ENCODE measurements at places on chromosomes 11 and 22.
A peak's percentile ranks its signal among the peaks of the same experiment; 100 is the strongest.

DNA sequence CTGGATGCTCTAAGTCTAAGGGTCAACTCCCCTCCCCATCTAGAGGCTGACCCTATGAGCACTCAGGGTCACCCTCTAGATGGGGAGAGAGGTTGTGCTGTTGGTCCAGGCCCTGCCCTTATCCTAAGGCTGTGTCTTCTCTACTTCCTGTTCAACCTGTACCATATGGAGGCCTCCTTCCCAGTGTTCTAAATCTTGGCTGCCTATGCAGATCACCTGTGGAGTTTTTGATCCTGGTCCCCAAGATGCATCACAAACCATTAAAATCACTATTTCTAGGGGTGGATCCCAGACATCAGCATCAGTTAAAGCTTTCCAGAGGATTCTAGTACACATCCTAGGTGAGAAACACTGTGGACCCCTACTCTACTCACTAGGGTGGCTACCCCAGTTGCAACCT is 26.2 kb downstream of the LARGE1 start:
- DNase-seq, result no peak

- no peak for DNase-seq
Observed at GRCh38 chr11:120273432-120273831, 33.5 kb downstream of the POU2F3 start.

GRCh38 chr22:40220316-40221054 is 42.8 kb downstream of the TNRC6B start:
- DNase-seq, result no peak

GRCh38 chr11:35852056-35852455 is 91.8 kb upstream of the LDLRAD3 start:
- DNase-seq, result no peak

DNA sequence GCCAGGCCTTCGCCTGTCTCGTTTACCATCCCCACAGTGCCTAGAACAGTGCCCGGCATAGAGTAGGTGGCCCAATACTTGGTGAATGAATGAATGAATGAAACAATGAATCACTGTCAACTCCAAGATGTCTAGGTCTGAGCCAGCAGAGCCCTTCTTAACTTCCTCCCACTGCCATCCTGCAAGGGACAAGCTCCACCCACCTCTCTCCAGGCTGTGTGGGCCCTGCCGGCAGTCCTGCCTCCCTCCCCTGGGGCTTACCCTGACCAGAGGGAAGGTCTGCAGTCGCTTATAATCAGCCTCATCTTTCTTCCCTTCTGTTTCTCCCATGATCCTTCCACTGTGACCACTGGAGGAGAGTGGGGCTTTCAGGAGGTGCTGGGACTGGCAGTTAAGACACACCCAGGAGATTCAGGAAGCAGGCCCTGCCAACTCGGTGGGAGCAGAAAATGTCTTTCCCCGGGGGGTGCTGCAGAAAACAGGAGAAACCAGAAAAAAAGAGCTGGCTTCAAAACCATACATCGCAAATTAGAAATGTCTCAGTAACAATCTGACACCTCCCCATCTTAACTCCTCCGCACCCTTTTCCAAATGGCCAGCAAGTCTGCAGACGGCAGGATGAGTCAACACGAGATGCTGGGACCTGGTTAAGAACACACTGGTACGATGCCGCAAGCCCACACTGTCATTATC is 11.4 kb downstream of the DNAL4 start:
- DNase-seq, result no peak

- DNase-seq, result peak; percentile 40
Observed at GRCh38 chr11:99015634-99016454, 4.9 kb upstream of the CNTN5 start.

- no peak for DNase-seq
Observed at GRCh38 chr11:9590717-9591116, 17.2 kb downstream of the WEE1 start.
